ENCODE measurements at places on chromosomes 3 and 15. TPM values are rescaled to one million over a fixed set of nuclear protein-coding genes. Genes with fewer than 3 reads are reported as not detected.

- no peak overlapping the region for H3K27ac ChIP-seq
- H3K27me3 ChIP-seq = no peaks in the 10 kb centered on the region
- no peak for DNase-seq
These were observed 53.5 kb upstream of the PRTG start for GRCh38 chr15:55796321-55796965.

- H3K4me1 ChIP-seq = no peaks in the 10 kb centered on the region
- H3K27ac ChIP-seq = no peak overlapping the region
- no peaks in the 10 kb centered on the region for H3K27me3 ChIP-seq
- DNase-seq = no peak
- H3K36me3 ChIP-seq = no peaks in the 10 kb centered on the region
These were observed 306.8 kb downstream of the EPHA3 start for GRCh38 chr3:89414270-89414669.

- H3K27ac ChIP-seq = no peak overlapping the region
- H3K27me3 ChIP-seq = no peaks in the 10 kb centered on the region
- H3K36me3 ChIP-seq = no peaks in the 10 kb centered on the region
These were observed 28.2 kb upstream of the RSL24D1 start for GRCh38 chr15:55224892-55225291.

DNA sequence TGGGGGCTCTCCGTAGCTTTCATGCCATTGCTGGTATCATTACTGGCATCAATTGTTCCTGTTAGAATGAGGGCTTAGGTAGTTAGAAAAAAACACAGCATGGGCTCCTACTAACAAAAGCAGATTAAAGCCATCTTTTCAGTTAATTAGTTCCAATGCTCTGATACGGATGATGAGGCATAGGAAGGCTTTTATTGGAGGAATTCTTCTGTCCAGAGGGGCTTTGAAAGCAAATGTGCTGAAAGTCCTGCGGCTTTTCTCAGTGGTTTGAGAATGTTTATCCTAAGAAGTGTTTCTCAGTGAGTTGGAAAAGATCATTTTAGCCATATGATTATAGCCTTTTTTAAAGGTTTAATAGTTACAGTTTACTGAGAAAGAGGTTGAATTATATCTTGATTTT, 198.5 kb downstream of the THSD4 start:
- no peak overlapping the region for H3K4me3 ChIP-seq
- no peaks in the 10 kb centered on the region for H3K4me1 ChIP-seq
- H3K27me3 ChIP-seq = no peaks in the 10 kb centered on the region
- DNase-seq = no peak
- no peaks in the 10 kb centered on the region for H3K36me3 ChIP-seq

The PLCB2 gene
- total RNA-seq = 2.8 TPM

The GOLGA6L25 gene
- not detected for total RNA-seq
